ENCODE measurements at places on chromosomes 5 and 9. TPM values are rescaled to one million over a fixed set of nuclear protein-coding genes. Genes with fewer than 3 reads are reported as not detected.

CDKN2B gene
- total RNA-seq: 21.8 TPM

ADAMTSL2 gene
- 2.8 TPM for total RNA-seq

IFNB1 gene
- not detected for total RNA-seq

GPR151 gene
- not detected for total RNA-seq

IRGM gene
- not detected for total RNA-seq

NSG2 gene
- not detected for total RNA-seq

FAM120AOS gene
- total RNA-seq: 31.3 TPM

SPINK4 gene
- total RNA-seq: not detected

ISL1 gene
- not detected for total RNA-seq

FAM200C gene
- 4.0 TPM for total RNA-seq

C6 gene
- 10.0 TPM for total RNA-seq

WHRN gene
- total RNA-seq: 1.3 TPM

IRX2 gene
- 7.2 TPM for total RNA-seq

MPDZ gene
- 25.4 TPM for total RNA-seq

PKD2L2 gene
- not detected for total RNA-seq

CCDC180 gene
- 2.1 TPM for total RNA-seq

CSF2 gene
- not detected for total RNA-seq

UIMC1 gene
- total RNA-seq: 20.9 TPM

SELENOP gene
- total RNA-seq: 134 TPM

PCDHB5 gene
- total RNA-seq: 0.34 TPM

TBCA gene
- 175 TPM for total RNA-seq

ESM1 gene
- total RNA-seq: not detected

SEMA5A gene
- total RNA-seq: 5.3 TPM

PCA3 gene
- not detected for total RNA-seq

TMCO6 gene
- 11.8 TPM for total RNA-seq

OLFM1 gene
- total RNA-seq: 10.1 TPM

OTP gene
- not detected for total RNA-seq

NAIP gene
- total RNA-seq: 1.2 TPM

PCDHB15 gene
- under 0.01 TPM for total RNA-seq

FOXD4L4 gene
- total RNA-seq: not detected

ST8SIA4 gene
- total RNA-seq: 0.85 TPM

EXD3 gene
- total RNA-seq: 17.6 TPM

ANKRD34B gene
- total RNA-seq: not detected

CCDC192 gene
- 2.0 TPM for total RNA-seq

UNC13B gene
- total RNA-seq: 12.5 TPM
